ENCODE measurements at places on chromosomes 7 and 10. TPM values are rescaled to one million over a fixed set of nuclear protein-coding genes. Genes with fewer than 3 reads are reported as not detected.

Gene GSDME
- total RNA-seq: 0.62 TPM

- DNase-seq: peak; percentile 90
These were observed 14.3 kb downstream of the MOSPD3 start for GRCh38 chr7:100626530-100627237.

GRCh38 chr10:77049896-77050295, 587.7 kb downstream of the KCNMA1 start:
- DNase-seq: no peak

DNA sequence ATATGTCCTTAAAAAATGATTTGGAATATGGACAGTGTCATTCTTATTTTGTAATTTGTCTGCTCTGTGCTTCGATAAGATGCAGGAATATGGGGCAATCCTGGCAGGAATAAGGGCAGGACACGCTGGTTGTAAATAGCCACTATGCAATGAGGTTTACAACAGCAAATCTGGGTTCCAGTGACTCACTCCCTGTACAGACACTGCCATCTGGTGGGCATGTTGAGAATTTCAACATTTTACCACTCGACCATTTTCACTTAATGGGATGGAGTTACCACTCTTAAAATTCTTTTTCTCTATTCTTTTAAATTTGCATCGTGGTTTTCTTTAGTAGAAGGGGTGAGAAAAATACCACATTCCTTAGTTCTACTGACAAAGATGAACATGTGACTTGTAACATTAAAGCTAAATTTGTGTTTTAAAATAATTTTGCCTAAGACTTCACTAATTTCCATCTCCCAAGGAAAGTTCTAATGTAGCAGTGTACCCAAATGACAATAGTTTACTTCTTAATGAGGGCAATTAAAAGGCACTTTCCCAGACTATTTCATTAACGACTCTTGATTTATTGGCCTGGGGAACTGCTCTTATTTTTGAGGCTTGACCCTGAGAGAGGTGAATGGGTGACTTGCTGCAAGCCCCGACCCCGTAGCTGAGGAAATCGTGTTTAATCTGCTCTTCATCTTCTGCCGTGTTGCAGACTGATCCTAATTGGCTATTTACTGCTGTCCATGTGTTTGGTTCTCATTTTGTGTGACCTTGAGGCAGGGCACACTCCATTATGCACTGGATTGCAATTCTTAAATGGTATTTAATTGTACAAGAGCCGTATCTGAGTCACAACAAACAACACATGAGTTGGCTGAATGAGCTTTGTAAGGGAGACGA, 173.6 kb upstream of the IMMP2L start:
- peak; percentile 73 for DNase-seq

Data from colonic mucosa (tissue), 4 donors.